ENCODE measurements at places on chromosomes 1 and 21.

DNA sequence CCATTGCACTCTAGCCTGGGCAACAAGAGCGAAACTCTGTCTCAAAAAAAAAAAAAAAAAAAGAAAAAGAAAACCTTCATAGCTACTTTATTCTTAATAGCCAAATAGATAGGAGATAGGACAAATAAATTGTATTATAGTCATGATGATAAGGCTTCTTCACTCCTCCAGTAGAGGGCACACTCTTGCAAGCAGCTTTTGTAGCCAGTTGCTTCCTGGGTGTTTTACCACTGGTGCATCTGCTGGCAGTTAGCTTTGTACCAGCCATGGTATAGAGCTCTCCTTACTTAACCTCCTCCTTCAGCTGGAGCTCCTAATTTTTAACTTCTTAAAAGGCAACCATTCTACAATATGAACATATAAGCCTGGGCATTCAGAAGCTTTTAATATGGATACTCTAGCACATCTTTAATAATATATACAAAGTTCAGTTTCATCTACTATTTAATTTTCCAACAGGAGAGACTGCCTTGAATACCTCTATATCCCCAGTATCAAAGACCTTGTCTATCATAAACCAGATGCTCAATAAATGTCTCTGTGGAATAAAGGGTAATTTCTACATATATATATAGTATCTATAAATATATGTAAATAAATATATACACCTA lies 35.8 kb downstream of the EVI5 start:
- DNase-seq: peak; percentile 16

GRCh38 chr1:246527402-246528088 lies 20.5 kb upstream of the SMYD3 start:
- DNase-seq: no peak

- no peak for DNase-seq
Measured at GRCh38 chr1:18352636-18353265, 128.0 kb upstream of the KLHDC7A start.

DNA sequence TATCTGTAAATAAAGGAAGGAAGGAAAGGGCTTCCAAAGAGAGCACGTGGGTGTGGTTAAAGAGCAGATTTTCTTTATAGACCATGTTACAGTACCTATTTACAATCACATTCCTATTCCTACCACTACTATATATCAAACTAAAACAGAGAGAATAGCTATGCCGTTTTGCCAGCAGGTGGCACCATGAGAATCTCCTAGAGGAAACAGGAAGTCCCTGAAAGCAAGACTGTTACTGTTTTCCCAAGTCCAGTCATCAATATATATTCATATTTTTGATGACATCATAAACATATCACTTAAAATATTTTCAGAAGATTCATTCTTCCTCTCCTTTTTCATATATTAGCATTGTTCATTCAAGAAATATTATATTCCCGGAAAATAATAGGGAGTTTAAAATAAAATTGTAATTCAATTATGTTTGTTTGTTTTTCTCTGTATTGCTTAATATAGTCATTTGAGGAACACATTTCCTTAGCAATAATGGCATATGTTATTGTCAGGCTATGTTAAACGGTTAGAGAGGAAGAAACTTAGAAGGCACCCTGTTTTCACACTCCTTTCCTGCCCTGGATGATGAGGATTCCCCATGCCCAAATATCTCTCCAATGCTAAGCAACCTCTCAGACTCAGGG lies 6.6 kb downstream of the CCDC190 start:
- DNase-seq: peak; percentile 38

- no peak for DNase-seq
Measured at GRCh38 chr21:32861866-32862265, 90.3 kb upstream of the PAXBP1 start.

- no peak for DNase-seq
Measured at GRCh38 chr1:47972864-47973432, 24.2 kb downstream of the TRABD2B start.

DNA sequence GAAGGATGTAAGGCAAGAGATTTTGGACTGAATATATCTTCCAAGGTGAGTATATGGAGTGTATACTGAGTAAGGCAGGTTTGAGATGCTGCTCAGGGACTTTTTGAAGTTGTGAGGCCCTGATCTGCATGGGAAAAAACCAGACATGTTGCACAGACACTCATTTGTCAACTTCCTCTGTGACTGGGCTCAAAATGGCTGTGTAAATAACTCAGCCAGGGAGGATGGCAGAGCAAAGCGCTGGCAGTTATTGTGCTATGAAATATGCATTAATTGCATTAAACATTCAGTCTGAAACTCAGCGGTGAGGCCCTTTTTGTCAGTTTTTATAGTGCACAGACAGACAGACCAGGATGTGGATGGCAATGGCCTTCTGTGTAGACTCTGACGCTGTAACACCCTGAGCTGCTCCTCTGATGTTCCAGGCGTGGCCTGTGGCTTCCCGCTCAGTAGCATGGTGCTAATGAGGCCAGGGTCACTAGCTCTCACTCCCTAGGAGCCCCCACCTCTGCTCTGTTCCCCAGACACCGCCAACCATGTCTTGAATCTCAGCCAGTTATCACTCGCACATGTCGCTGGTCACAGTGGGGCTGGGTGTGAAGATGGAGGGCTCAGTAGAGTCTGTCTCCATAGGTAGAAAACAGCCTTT lies 307.0 kb upstream of the PROX1 start:
- DNase-seq: no peak

- DNase-seq: no peak
Measured at GRCh38 chr1:195236991-195237889, 1371.0 kb downstream of the KCNT2 start.

DNA sequence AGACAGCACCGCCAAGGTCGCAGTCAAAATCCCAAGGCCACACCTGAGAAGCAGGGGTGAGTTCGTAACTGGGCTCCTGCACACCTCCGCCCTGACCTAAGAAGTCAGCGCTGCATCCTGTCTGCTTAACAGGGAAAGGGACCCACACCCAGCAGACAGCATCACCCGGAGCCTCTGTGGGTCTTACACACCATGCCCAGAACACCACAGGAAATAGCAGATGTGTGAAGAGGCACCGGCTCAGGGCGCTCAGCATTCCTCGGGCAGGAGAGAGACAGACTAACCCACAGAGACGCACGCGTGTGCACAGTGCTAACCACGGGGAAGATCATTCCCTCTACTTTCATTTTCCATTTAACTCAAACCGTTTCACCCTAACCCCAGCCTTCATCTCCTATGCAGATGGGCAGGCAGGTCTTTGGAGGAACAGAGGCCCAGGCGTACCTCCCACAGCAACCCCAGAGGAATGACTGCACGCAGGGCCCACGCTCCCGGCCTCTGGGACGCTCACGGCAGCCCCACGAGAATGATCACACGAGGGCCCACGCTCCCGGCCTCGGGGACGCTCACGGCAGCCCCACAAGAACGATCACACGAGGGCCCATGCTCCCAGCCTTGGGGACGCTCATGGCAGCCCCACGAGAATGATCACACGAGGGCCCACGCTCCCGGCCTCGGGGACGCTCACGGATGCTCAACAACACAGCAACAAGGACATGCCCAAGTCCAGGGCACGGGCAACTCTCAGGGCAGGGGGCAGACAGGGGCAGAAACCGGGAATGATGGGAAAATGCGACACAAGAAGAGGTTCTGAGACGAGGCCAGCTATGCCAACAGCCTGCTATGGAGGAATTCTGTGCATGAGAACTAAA lies 20.9 kb downstream of the POFUT2 start:
- peak; percentile 41 for DNase-seq

DNA sequence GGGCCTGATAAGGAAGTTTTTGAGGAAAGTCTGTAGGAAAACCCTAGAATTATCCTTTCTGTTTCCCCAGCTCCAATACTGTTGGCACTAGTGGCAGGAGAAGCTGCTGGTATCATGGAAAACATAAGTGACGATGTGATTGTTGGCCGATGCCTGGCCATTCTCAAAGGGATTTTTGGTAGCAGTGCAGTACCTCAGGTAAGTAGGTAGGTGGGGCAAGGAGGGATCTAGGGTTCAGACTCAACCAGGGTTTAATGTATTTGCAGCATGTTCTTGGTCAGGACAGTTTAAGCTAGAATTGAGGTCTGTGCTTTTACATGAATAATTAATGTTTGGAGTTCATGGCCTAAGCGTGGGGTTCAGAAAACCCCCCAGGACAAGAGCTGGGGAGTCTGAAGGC lies 62.1 kb downstream of the KDM1A start:
- no peak for DNase-seq

GRCh38 chr1:9868244-9868590 lies 41.9 kb downstream of the CTNNBIP1 start:
- no peak for DNase-seq

DNA sequence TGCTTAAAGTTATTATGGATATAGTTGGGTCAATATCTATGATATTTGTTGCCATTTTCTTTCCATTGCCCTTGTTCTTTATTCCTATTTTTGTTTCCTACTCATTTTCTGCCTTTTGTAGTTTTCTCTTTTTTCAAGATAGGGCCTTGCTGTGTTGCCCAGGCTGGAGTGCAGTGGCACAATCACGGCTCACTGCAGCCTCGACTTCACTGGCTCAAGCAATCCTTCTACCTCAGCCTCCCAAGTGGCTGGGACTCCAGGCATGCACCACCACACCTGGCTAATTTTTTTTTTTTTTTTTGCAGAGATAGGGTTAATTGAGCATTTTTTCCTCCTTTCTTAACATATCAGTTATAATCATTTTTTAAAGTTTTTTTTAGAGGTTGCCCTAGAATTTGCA lies 92.7 kb downstream of the TOMM20 start:
- no peak for DNase-seq

DNA sequence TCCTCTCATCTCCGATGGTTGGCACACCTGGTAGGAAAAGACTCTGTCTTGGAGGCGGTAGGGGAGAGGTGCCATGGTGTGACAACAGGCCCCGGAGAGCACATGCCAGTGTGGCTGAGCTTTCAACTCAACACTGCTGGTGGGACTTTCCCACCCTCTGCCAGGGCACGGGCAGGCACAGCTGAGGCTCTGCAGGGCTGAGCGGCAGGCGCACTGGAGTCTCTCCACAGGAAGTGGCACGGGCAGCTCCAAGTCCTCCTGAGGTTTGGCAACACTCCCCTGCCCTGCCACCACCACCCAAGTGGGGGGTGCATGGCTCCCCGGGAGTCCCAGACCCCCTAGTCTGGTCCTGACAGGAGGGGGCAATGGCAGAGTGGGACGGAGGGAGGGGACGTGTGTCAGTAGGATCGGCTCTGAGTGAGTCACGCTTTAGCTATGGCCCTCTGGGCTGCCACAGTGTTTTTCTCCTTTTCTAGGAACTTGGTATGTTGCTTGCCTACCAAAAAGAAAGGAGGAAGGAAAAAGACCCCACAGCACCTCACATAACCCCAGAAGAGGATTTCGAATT lies 27.3 kb upstream of the EVA1B start:
- DNase-seq: peak; percentile 53

- no peak for DNase-seq
Measured at GRCh38 chr1:225899044-225899925, 10.3 kb upstream of the LEFTY1 start.

DNA sequence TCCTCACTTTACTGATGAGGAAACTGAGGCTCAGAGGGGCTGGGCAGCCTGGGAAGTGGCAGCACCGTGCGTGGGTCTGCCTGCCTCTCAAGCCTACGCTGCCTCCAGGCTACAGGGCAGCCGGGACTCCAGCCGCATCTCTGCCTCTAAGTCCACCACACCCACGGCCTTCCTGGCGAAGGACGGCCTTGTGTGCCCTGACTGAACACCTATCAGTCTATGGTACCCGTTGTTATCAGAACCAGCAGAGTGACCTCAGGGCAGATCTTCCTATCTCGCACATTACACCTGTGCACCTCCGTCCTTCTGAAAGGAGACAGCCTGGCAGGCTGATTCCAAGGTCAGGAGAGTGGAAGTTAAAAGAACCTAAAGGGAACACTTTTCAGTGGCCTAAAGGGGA lies 35.7 kb upstream of the SLC30A1 start:
- no peak for DNase-seq

DNA sequence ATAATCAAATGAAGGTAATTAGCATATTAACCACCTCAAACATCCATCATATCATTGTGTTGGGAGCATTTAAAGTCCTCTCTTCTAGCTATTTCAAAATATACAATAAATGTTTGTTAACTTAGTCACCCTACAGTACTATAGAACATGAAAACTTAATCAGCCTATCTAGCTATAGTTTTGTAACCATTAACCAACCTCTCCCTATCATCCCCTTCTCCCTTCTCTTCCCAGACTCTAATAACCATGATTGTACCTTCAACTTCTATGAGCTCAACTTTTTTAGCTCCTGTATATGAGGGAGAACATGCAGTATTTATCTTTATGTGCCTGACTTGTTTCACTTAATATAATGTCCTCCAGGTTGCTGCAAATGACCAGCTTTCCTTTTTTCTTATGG lies 54.0 kb downstream of the RAVER2 start:
- no peak for DNase-seq

DNA sequence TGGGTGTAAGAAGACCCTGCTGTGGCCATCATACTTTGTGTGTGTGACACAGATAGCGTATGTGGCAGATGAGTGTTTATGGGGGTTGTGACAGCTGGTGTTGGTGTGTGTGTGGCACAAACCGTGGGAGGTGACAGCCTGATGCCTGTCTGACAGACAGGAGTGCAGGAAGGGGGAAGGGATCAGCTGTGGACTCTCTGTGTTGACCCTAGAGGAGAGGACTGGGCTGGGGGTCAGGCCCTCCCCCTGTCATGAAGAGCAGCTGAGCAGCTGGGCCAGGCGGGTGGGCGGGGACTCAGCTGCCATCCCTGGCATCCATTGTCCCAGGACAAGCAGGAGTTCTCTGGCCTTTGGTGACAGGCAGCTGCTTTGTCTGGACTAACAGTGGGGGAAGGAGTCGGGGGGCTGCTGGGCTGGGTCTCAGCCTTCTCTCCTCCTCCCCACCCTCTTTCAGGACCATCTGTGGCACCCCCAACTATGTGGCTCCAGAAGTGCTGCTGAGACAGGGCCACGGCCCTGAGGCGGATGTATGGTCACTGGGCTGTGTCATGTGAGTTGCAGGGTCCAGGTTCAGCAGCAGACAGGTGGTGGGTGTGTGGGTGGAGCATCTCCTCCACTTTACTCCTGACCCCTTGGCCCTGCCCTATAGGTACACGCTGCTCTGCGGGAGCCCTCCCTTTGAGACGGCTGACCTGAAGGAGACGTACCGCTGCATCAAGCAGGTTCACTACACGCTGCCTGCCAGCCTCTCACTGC lies 2.3 kb downstream of the PLK3 start:
- DNase-seq: no peak

DNA sequence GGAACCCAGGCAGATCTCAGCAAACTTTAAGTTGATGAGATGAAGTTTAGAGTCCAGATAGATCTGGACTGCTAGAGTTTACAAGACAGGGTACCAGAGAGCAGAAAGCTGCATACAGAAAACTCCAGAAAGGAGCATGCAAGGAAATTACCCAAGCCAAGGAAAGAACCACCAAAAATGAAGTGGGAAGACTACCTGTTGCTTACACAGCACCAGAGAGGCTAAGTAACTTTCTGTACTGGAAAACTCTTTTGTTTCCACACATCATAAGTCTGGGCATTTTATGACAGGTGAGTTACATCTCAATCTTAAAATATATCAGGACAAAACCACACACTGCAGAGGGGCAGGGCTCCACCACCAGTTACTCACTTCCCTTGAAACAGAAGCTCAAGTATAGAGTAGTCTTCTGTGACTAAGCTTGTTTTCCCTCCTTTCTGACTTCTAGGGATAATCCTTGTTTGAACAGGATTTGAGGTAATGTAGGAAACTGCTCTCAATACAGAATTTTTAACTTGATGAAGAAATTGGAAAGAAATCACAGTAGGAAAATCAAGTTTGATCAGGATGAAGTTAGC lies 17.4 kb upstream of the GJA9 start:
- no peak for DNase-seq

All from activated CD4-positive, alpha-beta T cell treated with anti-CD3 and anti-CD28 coated beads, Interleukin-2, amount 50 U/mL, for 1 hour (primary cell).